ENCODE measurements at places on chromosomes 3 and 15. TPM values are rescaled to one million over a fixed set of nuclear protein-coding genes. Genes with fewer than 3 reads are reported as not detected.
A peak's percentile ranks its signal among the peaks of the same experiment; 100 is the strongest.

KLHL6 gene
- total RNA-seq = not detected

DNA sequence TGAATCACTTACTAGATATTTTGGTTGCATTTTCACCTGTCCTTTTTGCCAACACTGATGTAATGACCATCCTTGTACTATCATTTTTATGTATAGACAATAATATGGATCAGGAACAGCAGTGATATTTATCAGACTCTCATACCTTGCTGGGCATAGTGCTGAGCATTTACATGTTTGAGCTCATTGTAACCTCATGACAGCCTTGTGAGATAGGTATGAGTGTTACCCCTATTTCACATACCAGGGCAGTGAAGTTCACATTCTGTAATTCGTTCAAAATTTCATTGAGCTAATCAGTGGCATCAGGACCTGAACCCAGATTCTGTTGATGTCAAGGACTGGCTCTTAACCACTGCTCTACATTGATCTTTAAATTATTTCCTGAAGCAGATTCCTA is 221.5 kb upstream of the TBL1XR1 start:
- H3K36me3 ChIP-seq = no peaks in the 10 kb centered on the region
- H3K27me3 ChIP-seq = no peaks in the 10 kb centered on the region
- H3K4me3 ChIP-seq = no peak overlapping the region

DNA sequence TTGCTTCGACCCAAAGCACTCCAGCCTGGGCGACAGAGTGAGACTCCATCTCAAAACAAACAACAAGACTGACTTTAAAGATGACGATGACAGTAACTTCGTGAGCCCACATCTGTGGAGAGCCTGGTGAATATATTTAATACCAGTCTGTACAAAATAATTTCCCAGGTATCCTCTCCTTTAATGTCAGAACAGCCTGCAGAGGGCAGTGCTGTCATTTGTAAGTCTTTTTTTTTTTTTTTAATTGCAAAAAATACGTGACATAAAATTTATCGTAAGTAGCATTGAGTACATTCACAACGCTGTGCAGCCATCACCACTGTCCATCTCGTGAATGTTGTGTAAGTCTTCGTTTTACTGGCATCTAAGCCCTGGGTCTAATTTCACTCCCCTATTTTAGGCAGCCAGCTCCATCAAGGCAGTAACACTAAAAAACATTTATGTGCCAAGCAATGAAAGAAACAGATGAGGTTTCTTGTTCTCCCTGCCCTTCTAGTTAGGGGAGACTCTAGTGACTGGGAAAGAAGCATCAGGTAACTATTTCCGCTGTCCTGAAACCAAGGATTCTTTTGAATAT is 1.4 kb downstream of the HTD2 start:
- H3K4me1 ChIP-seq = no peaks in the 10 kb centered on the region
- H3K4me3 ChIP-seq = peak overlapping the region; percentile 99
- no peak for DNase-seq
- peaks cover 25% of the 10 kb centered on the region for H3K36me3 ChIP-seq

ZIC4 gene
- total RNA-seq = not detected

TLR9 gene
- not detected for total RNA-seq

GP9 gene
- not detected for total RNA-seq

TCAIM gene
- total RNA-seq = 21.9 TPM

MELTF gene
- total RNA-seq = 8.8 TPM

GRCh38 chr3:27345959-27346865 is 23.0 kb downstream of the NEK10 start:
- no peak overlapping the region for H3K27ac ChIP-seq
- no peaks in the 10 kb centered on the region for H3K4me1 ChIP-seq
- no peaks in the 10 kb centered on the region for H3K36me3 ChIP-seq

DNA sequence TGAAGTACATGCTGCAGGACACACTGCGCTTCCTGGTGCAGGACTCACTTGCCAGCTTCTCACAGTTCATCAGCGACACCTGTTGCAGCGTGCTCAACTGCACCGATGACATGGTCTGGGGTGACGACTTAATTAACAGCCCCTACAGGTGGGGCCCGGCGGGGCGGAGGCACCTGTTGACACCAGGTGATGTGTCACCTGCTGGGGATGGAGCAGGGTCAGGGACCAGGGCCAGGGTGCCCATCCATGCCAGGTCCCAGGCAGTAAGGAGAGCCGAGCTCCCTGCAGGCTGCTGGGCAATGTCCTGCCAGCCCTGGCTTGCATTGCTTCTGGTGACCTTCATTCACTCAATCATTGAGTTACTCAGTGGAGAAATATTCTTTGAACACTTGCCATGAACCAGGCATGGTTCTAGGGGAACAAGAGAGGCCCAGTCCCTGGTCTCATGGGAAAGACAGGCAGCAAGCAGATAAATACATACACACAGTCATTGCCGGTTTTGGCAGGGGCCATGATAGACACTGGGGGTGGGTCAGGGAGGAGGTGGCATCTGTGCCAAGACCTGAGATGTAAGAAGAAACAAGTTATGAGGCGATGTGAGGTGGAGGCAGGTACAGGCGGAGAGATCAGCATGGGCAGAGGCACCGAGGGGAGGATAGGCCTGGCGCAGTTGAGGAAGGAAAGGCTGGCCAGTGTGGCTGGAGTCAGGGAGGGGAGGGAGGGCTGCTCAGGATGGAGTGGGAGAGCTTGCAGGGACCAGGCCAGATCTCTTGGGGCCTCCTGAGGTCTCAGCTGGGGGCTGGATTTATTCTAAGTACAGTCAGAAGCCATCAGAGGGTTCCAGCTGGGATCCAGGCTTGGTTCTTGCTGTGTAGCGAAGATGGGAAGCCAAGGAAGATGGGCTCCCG is 30.8 kb downstream of the DNAH1 start:
- H3K4me3 ChIP-seq = no peak overlapping the region
- no peak for DNase-seq
- H3K27me3 ChIP-seq = no peaks in the 10 kb centered on the region
- H3K36me3 ChIP-seq = no peaks in the 10 kb centered on the region
